Activated gamma-delta T cell treated with anti-CD3 and anti-CD28 coated beads, Interleukin-2, amount 50 U/mL, for 16 hours (primary cell): ENCODE measurements at places on chromosomes 3 and 15.

GRCh38 chr3:36446276-36446675, 66.0 kb downstream of the STAC start:
- DNase-seq: no peak

- DNase-seq: no peak
Observed at GRCh38 chr3:171199473-171199829, 172.9 kb upstream of the SLC2A2 start.

DNA sequence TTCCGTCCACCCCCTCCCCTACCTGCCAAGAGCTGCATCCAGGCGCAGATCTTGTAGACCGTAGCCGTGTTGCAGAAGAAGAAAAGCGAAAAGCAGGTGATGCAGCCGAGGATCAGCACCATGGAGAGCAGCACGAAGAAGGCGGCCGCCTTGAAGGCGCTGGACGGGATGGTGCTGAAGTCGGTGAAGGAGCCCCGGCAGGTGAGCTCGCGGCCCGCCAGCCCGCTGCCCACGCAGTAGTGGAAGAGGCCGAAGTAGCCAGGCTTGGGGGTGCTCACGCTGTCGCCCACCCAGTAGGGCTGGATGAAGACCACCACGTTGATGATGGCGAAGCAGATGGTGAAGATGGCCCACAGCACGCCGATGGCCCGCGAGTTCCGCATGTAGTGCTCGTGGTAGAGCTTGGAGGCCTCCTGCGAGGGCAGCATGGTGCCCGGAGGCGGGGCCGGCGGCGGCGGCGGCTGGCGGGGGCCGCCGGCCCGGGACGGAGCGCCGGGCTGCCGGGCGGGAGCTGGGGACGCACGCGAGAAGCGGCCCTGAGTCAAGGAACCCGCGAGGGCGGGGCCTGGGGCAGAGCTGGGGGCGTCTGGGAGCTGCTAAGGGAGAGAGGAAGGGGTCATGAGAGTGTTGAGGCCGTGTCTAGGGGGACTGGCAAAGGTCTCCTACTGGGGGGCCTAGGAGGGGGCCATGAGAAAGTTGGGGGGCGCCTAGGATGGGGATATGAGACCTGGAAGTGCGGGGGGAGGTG, 1.2 kb downstream of the LHFPL4 start:
- DNase-seq: peak; percentile 1

GRCh38 chr3:115823083-115823482, 199.8 kb downstream of the GAP43 start:
- DNase-seq: no peak

- peak; percentile 82 for DNase-seq
Observed at GRCh38 chr15:101251830-101252820, at the start of gene CHSY1. CHSY1 (minus strand) TSS chr15:101252048; CDS start chr15:101251456, 592 bp downstream.

DNA sequence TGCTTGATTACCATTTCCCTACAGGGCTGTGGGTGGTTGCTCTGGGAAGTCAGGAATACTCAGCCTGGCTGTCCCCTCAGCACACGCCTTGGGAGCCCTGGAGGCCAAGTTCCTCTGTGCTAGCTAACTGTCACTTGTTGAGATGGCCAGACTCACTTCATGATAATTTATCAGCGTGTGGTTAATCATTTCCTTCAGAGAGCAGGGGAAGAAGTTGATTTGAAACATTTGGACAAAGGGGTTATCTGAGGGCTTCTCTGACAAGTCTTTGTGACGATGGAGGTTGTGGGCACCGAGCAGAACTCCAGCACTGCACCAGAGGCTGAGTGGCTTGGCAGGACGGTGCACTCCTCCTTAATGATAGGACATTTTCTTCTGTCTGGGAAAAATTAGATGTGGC, 61.9 kb downstream of the WHAMM start:
- no peak for DNase-seq

DNA sequence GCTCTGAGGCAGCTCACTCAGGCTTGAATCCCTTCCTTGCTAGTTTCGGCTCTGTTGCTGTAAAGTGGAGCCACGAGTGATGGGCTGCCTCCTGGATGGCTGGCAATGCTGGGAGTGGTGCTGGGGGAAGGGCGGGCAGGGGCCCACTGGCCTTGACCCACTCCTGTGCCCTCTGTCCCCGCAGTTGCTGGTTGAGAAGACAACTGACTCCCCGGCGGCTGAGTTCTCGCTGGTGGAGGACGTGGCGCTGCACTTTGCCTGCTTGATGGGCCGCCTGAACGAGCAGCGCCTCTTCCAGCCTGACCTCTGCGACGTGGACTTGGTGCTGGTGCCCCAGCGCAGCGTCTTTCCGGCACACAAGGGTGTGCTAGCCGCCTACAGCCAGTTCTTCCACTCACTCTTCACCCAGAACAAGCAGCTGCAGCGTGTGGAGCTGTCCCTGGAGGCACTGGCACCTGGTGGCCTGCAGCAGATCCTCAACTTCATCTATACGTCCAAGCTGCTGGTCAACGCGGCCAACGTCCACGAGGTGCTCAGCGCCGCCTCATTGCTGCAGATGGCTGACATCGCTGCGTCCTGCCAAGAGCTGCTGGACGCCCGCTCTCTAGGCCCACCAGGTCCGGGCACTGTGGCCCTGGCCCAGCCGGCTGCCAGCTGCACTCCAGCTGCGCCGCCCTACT, 4.7 kb downstream of the ZBTB47 start:
- no peak for DNase-seq

DNA sequence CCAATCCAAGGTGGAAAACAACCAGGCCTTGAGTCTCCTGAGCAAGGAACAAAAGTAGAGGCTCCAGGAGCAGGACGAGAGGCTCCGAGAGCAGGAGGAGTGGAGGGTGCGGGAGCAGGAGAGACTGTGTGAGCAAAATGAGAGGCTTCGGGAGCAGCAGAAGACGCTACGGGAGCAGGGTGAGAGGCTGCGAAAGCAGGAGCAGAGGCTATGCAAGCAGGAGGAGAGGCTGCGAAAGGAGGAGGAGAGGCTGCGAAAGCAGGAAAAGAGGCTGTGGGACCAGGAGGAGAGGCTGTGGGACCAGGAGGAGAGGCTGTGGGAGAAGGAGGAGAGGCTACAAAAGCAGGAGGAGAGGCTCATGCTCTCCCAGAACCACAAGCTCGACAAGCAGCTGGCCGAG, 60.3 kb upstream of the UBE2Q2 start:
- no peak for DNase-seq

DNA sequence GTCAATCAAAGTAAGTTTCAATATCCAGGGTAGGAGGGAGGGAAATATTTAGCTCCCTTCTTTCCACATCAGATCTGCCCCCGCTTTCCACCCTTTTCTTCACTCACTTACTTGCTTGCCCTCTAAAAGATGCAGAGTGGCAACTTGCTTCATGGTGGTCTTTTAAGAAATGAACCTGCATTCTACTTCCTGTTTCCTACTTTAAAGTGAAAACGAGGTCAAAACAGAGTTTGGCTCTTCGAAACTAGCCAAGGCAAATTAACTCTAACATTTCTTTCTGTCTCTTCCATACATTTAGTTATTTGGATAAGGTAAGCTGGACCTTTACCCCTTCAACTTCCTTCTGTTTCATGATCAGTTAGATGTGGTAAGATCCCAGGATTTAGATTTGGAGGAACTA, 34.2 kb upstream of the PEX5L start:
- DNase-seq: no peak

- no peak for DNase-seq
Observed at GRCh38 chr15:75663931-75664421, 16.3 kb downstream of the SNX33 start.
